ENCODE measurements at places on chromosomes 1 and 21.
A peak's percentile ranks its signal among the peaks of the same experiment; 100 is the strongest.

- no peak for DNase-seq
Observed at GRCh38 chr1:157147906-157148700, 9.9 kb upstream of the ETV3 start.

DNA sequence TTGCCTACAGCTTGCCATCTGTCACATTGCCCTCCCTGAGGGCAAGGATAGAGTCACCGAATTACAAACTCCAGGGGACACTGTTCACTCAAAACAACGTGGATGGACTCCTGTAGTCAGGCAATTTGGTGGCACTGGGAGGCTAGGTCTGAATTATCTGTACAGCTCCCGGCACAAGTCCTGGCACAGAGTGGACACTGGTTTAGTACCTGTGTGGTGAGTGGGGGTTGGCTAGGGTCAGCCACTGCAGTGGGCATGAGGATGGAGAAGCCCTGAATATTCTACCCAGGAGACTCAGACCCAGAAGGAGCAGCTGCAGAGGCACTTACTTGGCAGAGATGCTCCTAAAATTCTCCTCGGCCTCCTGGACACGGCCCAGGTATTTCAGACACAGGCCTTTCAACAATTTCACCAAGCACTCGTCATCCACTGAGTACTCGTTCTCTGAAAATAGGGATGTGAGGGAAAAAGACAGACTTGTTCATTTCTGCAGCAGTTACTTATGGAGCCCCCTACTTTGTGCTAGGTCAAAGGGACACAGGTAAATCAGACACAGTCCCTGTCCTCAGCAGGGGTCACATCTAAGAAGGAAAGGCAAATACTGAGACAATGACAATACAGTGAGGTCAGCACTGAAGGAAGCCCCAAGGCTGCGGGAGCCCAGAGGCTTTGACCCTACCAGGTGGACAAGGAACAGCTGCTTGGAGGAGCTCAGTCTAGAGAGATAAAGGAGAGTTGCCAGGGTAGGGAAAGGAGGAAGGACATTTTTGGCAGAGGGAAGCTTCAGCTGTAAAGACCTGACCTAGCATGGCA is 40.5 kb downstream of the TTC39A start:
- no peak for DNase-seq

DNA sequence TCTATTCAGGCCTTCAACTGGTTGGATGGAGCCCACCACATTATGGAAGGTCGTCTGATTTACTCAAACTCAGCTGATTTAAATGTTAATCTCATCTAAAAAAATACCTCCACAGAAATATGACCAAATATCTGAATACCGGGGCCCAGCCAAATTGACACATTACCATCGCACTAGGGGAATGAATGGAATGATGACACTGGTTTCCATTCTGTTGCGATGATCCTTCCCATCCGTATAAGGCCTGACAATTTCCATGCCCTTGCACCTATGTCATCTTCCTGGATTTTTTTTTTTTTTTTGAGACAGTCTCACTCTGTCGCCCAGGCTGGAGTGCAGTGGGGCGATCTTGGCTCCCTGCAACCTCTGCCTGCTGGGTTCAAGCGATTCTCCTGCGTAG is 397.5 kb downstream of the KIF26B start:
- DNase-seq, result no peak

GRCh38 chr1:200850554-200850953 is 22.2 kb upstream of the GPR25 start:
- no peak for DNase-seq

- DNase-seq, result no peak
Observed at GRCh38 chr1:109500941-109501381, 7.1 kb downstream of the CYB561D1 start.

DNA sequence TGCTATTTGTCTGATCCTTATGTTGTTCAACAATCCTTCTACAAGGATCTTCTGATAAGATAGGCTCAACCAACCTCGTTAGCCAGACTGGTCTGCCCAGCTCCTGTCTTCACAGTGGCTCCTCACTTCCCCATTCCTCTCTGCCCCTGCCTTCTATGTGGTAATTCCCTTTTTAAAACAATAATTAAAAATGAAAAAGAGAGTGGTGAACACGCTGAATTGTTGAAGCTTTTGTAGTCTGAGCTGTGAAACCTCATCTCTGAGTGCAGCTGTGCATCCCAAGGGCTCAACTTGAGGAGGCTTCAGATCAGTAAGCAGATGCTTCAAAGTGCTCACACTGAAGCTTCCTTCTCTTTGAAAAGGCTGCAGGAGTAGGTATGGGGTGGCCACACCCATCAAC is 70.7 kb upstream of the JUN start:
- DNase-seq, result no peak

GRCh38 chr1:119554183-119554582 is 47.2 kb downstream of the HSD3B1 start:
- no peak for DNase-seq

- no peak for DNase-seq
Observed at GRCh38 chr1:112817555-112818373, 102.6 kb upstream of the PPM1J start.

- peak; percentile 51 for DNase-seq
Observed at GRCh38 chr21:41895643-41896493, 16.7 kb upstream of the PRDM15 start.

DNA sequence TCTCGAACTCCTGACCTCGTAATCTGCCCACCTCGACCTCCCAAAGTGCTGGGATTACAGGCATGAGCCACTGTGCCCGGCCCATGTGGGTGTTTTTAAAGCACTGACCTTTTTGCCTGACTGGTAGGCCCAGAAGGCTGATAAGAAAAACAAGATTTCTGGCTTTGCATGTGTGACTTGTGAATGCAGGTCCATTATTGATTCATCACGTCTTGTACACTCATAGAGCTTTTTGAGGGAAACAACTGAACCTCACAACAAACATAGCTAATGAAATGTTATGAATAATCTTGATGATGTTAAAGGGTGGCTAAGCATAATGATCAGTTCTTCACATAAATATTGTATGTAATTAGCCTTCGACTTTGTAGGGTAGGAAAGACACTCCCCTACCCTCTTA is 140.9 kb upstream of the UBE2U start:
- no peak for DNase-seq

- no peak for DNase-seq
Observed at GRCh38 chr1:8821084-8821483, 3.6 kb upstream of the RERE start.

DNA sequence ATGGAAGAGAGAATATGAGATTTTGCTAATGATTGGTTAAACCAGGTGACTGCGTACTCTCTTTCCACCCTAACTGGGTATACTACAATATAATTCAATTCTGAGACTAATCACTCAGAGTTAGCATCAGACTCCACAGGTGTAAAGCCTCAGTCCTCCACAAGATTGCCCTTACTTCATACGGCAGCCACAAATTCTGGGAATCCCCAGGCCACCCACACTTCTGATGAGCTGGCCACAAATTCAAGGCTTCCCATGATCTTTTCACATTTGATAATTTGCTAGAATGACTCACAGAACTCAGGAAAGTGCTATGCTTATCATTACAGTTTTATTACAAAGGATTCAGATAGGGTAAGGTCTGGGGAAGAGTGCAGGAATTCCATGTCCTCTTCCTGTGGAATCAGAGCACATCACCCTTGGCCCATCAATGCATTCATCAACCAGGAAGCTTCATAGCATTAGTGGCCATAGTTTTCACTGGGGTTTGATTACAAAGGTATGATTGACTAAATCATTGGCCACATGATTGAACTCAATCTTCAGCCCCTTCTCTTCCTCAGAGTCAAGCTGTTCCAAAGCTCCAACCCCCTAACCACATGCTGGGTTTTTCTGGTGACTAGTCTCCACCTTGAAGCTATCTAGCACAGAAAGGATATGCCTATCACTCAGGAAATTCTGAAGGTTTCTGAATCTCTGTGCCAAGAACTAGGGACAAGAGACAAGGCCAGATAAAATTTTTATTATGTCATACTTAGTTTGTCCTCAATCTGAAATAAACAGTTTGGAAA is 131.7 kb downstream of the HHIPL2 start:
- DNase-seq, result no peak

DNA sequence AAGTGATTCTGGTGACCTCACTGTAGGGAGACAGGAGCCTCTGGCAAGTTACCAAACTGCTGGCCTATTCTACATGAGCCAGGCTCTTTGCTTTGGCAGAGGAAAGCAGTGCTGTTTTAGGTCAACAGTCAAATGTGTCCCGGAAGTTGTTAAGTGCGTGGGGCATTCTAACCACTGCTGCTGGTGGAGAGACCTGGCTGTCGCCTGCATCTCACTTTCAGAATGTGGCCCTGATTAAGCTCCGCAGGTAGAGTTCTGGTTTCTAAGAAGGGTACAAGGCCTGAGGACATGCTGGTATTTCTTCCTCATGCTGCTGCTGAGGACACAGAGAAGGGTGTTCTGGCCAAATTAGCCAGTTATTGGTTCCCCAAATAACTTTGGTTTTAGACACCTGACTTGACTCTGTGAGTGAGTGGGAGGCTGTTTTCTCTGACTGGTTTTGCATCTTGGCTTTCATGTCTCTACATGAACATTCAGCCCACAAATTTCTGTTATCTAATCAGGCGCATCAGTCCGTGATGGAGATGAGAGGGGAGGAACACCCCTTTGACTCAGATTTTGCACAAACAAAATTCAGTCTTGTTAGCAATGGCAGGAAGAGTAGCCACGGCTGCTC is 120.8 kb downstream of the LMO4 start:
- peak; percentile 40 for DNase-seq
